NCI-H2081 treated with DMSO at 0.1 percent for 48 hours (cell line): ENCODE measurements at places on chromosomes 4 and X.

GRCh38 chr4:25065431-25065858 lies 34.7 kb upstream of the LGI2 start:
- DNase-seq = no peak

- DNase-seq = no peak
Measured at GRCh38 chr4:165965503-165965902, 92.5 kb downstream of the TLL1 start.

- DNase-seq = no peak
Measured at GRCh38 chrX:127726227-127726626, 326.0 kb downstream of the ACTRT1 start.

GRCh38 chr4:142318280-142318679 lies 527.8 kb downstream of the INPP4B start:
- no peak for DNase-seq

DNA sequence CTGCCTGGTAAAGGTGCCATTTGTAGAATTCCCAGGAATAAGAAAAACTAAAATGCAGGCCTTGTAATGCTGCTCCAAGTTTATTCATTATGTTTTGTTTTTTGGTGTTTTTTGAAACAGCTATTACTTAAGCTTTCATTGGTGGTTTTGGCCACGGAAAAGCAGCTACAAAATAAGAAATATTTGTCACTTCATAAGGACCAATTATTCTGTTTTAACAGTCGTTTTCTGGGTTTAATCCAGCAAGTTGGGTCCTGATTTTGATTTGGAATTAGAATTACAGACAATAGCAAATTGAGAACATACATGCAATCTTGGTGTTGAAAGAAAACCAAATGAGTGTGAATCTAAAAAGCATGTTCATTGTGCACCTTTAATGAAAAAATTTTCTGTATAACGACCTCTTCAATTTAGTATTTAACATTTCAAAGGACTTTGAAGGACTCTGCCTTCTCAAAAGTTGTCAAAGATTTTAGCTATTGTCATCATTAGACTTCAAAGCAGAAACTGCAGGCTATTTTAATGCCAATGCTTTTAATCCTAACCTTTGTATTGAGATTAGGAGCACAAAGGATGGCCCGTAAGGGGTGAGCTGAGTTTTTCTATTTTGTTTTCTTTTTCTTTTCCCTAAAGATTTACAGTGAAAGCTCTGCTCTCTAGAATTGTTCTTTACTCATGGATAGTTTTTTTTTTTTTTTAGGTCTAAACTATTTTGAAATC lies 26.7 kb upstream of the STOX2 start:
- DNase-seq = no peak

DNA sequence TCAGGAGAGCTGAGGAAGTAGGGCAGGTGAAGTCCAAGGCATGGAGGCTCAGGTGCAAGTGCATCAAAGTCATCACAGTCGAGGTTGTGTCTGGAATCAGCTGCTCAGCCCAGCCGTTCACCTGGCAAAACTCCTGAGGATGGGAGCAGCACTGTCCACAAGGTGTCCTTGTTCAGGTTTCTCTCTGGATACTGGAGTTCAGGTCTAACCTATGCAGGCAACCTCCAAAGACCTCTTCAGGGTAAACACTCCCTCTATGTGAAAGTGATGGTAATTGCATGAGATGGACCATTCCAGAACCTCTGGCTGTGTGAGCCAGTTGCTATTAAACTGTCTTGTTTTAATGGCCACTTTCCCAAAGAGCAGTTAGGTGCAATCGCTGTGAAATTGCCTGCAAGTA lies 120.2 kb upstream of the PSAPL1 start:
- DNase-seq = no peak

- DNase-seq = no peak
Measured at GRCh38 chr4:41332510-41333054, 75.9 kb downstream of the UCHL1 start.

- DNase-seq = no peak
Measured at GRCh38 chrX:12162420-12162819, 24.1 kb downstream of the FRMPD4 start.

GRCh38 chr4:978957-979701 lies 5.8 kb upstream of the DGKQ start:
- no peak for DNase-seq

- DNase-seq = no peak
Measured at GRCh38 chr4:54539500-54540029, 118.2 kb upstream of the KIT start.

DNA sequence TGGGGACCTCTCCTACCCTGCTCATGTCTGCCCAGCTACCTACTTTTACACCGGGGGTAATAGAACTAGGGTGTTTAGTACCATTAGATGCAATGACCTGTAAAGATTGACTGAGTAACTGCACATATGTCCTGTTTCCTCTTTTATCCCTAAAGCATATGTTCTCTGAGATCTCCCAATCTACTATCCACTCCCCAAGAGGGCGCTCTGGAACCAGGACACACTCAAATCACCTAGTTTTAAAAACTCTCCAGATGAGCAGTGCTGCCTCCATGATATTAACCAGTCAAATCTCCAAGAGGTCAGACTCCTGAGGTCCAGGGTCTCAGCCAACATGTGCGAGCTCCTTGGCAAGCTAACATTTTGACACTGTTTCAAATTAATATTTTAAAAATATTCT lies 87.0 kb upstream of the TSPAN5 start:
- no peak for DNase-seq

DNA sequence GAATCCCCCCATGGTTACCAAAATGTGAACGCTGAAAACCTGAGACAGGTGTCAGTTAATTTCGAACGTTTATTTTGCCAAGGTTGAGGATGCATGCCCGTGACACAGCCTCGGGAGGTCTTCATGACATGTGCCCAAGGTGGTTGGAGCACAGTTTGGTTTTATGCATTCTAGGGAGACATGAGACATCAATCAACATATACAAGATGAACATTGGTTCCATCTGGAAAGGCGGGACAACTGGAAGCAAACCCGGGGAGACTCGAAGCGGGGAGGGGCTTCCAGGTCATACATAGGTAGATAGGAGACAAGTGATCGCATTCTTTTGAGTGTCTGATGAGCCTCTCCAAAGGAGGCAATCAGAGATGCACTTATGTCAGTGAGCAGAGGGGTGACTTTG lies 11.0 kb upstream of the SH3BP2 start:
- no peak for DNase-seq

GRCh38 chrX:33285550-33285949 lies 74.2 kb upstream of the DMD start:
- no peak for DNase-seq

DNA sequence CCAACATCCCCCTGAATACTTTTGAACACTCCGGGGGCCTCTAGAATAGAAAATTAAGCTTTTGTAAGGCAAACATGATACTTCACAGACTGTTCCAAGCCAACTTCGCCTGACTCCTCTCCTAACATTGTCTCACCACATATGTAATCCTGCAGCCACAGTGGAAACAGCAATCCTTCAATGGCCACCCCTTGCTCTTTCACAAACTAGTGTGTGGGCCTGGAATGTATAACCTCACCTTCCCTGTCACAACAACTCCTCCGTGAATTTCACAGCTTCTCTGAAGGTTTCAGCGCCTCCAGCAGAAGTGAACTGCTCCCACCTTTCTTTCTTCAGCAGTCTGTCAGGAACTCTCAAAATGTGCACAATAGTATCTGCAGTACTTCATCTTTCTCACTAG lies 185.1 kb downstream of the ADGRL3 start:
- no peak for DNase-seq

DNA sequence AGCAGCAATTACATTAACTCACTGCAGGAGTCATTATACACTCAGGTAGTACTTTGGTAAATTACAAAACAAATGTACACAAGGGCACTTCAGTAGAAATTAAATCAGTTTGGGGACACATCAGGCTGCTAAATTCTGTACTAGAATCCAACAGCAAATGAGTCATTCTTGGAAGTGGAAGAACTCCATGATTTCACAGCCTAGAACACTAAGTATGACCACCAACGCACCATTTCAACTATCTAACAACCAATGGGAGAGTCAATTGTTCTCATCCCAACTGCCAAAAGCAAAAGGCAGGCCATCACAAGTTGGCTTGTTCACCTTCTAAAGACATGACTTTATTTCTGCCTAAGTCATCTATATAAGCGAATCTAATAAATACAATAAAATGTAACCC lies 26.6 kb downstream of the PPM1K start:
- DNase-seq = no peak

DNA sequence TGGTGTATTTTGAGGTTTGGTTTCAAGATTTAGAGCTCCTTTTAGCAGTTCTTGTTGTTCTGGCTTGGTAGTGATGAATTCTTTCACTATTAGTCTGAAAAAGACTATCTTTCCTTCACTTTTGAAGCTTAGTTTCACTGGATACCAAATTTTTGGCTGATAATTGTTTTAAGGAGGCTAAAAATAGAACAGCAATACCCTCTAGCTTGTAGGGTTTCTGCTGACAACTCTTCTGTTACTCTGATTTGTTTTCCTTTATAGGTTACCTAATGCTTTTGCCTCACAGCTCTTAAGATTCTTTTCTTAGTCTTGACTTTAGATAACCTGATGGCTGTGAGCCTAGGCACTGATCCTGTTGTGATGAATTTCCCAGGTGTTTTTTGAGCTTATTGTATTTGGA lies 33.6 kb upstream of the HEPH start:
- DNase-seq = no peak

GRCh38 chr4:112312610-112313239 lies 15.6 kb downstream of the ALPK1 start:
- DNase-seq = no peak

DNA sequence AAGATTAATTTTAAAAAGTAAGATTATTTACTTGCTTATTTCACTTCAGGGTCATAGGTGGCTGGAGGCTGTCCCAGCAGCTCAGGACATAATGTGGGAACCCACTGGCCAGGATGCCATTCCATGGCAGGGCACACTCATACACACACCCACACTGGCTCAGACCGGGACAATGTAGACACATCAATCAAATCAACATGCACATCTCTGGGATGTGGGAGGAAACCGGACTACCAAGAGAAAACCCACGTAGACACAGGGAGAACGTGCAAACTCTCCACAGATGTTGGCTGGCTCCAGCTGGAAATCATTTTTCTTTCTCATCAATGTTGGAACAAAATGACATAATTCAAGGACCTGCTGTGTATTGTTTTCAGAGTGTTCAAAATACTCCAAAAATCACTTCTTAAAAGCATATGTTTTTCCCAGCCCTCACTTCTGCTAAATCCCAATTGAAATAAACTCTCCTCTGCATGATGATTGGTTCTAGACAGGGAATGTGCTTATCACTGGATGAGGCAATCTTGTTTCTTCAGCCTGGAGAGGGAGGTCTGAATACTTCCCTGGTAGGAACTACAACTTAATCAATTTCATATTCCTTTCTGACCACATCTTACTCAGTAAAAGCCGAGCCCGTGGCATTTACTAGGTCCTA lies 18.6 kb upstream of the CPE start:
- no peak for DNase-seq
